ENCODE measurements at places on chromosomes 7 and 10.

DNA sequence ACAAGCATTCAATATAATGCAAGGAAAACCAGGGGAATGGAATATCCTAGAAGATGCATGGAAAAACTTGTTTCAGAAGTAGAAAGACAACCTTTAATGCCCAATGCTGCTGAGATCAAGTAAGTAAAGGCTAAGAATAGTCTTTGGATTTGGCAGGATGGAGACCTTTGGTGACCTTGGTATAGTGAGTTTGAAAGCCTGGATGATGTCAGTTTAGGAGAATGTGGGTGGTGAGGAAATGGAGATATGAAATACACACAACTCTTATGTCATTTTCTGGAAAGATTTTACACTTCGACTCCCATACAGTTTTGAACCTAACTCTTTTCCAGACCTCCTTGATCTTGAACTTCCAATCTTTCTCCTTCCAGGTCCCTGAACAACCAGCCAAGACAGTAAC is 185.7 kb downstream of the TFEC start:
- DNase-seq: no peak

- no peak for DNase-seq
These were observed 108.8 kb upstream of the PCLO start for GRCh38 chr7:83271212-83272099.

- no peak for DNase-seq
These were observed 1.6 kb downstream of the VAX1 start for GRCh38 chr10:117136391-117136975.

GRCh38 chr7:44112997-44113763 is 9.0 kb downstream of the AEBP1 start:
- no peak for DNase-seq

GRCh38 chr10:25125201-25125611 is 49.6 kb upstream of the GPR158 start:
- peak; percentile 80 for DNase-seq

GRCh38 chr7:34075523-34076370 is 170.4 kb downstream of the BMPER start:
- no peak for DNase-seq

- DNase-seq: no peak
These were observed 59.8 kb downstream of the COL13A1 start for GRCh38 chr10:69861251-69862240.

DNA sequence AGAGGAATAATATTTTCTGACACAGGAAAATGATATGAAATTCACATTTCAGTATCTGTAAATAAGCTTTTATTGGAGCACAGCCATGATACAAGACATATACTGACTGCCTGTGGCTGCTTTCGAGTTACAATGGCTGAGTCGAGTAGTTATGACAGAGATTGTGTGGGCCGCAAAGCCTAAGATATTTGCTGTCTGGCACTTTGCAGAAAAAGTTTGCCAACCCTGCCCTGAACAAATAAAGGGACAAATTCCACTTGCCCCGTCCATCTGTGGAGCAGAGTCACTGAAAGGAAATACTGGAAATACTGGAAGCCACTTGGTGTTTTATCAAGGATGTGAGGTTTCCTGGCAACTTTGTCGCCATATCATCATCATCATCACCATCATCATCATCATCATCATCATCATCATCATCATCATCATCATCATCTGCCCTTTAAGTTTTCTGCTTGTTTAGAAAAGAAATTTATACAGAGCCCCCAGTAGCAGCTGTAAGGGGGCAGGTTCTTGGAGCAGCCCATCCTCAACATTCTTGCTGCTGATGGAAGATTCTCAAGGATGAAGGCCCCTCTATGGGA is 85.8 kb downstream of the TCF7L2 start:
- no peak for DNase-seq

- DNase-seq: no peak
These were observed 27.4 kb upstream of the ZNF438 start for GRCh38 chr10:31058795-31059703.

GRCh38 chr7:105429746-105430612 is 41.3 kb upstream of the SRPK2 start:
- DNase-seq: no peak

- DNase-seq: no peak
These were observed 655.5 kb upstream of the MGMT start for GRCh38 chr10:128811511-128811910.

- DNase-seq: no peak
These were observed 19.1 kb downstream of the DENND2A start for GRCh38 chr7:140621401-140622021.

DNA sequence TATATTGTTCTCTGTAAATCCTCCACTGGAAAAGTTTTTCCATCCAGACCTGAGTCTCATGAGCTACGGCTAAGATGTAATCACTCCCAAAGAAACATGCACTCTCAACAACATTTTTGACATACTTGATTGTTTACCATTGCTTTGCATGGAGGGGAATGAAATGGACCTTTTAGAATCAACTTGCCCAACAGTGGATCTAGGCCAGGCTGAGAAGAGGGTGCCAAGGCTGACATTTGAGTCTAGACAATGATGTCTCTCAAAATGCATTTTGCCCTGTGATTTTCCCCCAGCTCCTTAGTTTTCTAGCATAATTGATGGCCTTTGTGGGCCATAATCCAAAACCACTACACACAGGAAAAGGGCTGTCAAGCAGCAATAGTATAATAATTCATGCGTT is 297.9 kb upstream of the KLF6 start:
- no peak for DNase-seq

GRCh38 chr7:94237417-94237816 is 157.3 kb upstream of the COL1A2 start:
- DNase-seq: no peak

GRCh38 chr10:128339753-128340152 is 213.5 kb upstream of the MKI67 start:
- DNase-seq: no peak

- DNase-seq: no peak
These were observed 26.0 kb upstream of the GPR146 start for GRCh38 chr7:1018334-1018695.

DNA sequence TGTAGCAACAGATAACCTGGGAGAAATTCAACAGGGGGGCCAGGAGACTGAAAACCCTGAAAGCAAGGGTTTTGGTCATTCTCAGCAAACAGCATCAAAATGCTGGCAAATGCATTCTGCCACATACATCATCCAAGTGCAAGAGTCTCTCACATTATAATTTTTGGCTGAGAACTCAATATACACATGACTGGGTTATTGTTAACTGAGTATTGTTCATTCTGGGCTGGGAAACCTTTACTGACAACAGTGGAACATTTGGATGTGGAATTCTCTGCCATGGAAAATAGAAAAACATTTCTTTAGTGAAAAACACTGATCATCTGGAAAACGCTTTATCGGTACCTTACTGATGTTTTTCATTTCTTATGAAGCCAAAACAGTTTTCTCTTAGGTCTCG is 73.1 kb upstream of the MET start:
- no peak for DNase-seq

- no peak for DNase-seq
These were observed 59.7 kb upstream of the LAMB4 start for GRCh38 chr7:108189733-108190388.

DNA sequence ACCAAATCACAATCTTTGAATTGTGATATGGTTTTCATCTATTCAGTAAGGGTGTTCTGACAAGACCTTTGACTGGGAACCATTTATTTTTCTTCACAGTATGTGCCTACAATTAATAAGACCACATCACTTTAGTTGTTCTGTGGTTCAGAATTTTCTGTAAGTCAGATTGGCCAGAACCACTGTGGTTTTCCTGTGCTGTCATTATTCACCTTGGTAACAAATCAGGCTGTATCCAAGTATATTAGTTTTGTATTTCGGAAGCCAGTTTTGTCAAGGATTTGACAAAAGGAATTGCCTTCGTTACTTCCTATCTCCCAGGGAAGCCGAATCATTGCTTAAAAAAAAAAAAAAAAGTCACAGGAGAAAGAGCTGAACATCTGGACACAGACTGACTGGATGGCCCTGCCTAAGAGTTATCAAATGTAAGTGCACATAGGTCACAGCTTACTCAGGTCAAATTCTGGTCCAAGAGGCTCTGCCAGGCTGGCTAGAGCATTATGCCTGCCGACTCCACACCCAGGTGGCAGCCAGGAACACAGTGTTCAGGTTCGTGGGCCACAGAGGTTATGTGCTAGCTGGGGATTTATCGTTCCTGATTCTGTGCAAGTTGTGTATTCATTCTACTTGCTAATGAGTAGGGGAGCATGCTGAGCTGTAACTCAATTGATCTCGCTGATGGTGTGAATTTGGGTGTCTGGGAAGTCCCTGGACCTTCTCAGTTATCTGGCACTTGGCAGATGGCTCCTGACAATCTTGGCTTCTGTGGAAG is 175.3 kb downstream of the JAZF1 start:
- DNase-seq: no peak

DNA sequence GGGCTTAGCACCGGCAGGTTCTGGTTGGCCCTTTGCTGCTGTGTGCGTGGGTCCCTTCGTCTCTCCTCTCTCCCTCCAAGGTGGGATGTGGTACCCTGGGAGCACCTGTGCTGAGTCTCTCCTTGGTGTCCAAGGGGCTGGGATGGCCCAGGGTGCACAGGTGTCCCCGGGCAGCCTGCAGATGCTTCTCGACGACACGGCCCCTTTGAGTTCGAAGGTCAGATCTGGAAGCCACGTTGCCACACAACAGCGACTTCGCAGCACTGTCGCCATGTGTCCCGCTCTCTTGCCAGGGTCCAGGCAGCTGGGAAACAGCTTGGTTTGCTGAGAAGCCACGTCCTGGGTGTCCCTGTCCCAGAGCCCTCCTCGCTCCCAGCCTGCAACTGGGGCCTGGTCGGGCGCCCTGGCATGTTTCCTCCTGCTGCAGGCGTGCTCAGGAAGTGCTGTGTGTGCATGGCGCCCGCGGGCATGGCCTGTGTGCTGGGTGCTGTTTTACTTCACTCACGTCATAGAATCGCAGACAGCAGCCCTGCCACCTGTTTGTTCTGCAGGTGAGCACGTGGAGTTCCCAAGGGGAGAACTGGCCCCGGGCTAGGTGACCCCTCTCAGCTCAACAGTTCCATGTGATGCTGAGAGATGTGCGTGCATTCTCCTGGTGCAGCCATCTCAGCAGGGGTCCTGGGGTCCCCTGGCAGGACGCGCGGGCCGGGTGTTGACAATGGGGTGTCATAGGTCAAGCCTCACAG is 70.9 kb downstream of the DNAJB6 start:
- no peak for DNase-seq

GRCh38 chr7:110944966-110945644 is 145.8 kb upstream of the LRRN3 start:
- no peak for DNase-seq

- DNase-seq: no peak
These were observed 35.4 kb downstream of the BNIP3 start for GRCh38 chr10:131946321-131946751.

DNA sequence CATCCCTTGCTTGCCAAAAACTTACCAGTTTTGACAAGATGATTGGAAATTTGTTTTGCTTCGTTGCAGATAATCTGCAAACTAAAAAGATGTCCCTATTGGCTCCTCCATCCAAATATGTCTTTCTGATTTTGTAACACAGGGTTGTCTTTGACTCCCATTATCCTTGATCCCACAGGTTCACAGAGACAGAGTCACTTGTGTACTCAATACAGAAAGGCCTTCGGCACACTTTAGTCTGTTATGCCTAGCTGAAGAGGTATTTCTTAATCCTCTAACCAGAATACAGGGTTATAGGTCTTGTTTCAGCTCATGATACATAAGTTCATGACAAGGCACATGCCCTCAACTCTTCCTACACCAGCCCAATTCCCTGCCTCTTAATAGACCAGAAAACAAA is 10.7 kb upstream of the CNNM1 start:
- no peak for DNase-seq

GRCh38 chr7:114789161-114789560 is 132.7 kb upstream of the MDFIC start:
- no peak for DNase-seq

- DNase-seq: no peak
These were observed 31.8 kb upstream of the NKX6-2 start for GRCh38 chr10:132817701-132818211.

DNA sequence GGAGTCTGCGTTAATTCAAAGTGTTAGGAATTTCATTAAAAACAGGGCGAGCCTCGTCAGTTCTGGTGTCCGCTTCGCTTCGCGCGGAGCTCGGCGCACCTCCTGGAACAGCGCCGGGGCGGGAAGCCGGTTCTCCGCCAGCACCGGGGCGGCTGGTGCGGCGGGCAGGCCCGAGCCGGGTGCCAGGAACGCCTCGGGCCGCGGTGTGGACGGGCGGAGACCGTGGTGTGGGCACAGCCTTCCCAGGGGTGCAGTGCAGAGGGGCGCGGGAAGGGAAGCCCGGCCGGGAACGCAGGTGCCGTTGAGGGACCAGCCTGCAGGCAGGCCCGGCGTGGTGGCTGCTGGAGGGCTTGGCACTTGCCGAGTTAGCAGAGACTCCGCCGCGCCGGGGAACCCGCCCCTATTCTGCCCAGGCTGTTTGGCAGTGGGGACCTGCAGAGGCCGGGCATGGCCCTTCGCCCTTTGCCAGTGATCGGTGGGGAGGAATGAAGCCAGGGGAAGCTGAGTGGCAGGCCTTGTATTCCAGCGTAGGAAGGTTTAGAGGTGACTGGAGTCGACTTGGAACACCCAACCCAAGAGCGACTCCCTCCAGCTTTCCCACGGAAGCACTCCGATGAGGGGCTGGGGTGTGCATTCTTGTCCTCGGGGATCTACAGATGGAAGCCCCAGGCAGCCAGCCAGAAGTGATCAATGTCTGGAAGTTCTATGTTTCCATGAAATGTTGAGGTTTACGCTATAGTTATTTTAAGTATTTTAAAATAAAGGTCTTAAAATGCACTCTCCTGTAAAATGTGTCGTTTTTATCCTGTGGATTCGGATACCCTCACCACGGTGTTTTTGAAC is 945 bp upstream of the RHEB start:
- peak; percentile 9 for DNase-seq

- no peak for DNase-seq
These were observed 11.1 kb upstream of the CYP2E1 start for GRCh38 chr10:133516057-133516456.

- no peak for DNase-seq
These were observed 170.8 kb downstream of the AUTS2 start for GRCh38 chr7:69768986-69769595.

DNA sequence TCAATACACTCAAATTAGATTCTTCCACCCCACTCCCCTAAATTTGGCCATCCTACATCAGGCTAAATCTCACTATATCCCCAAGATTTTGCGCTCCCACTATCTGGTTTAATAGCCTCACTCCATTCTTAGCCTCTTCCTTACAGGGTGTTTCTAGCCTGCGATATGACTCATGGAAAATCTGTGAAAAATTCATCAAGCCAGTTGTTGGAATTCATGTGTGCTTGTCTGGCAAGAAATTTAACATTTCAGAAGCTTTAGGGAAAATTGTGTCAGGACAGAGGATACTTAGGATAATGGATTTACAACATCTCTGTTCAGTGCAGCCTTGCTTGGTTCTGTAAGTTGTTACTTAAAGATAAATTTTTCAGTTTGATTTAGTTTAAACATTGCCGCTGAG is 1249.9 kb upstream of the AUTS2 start:
- no peak for DNase-seq

DNA sequence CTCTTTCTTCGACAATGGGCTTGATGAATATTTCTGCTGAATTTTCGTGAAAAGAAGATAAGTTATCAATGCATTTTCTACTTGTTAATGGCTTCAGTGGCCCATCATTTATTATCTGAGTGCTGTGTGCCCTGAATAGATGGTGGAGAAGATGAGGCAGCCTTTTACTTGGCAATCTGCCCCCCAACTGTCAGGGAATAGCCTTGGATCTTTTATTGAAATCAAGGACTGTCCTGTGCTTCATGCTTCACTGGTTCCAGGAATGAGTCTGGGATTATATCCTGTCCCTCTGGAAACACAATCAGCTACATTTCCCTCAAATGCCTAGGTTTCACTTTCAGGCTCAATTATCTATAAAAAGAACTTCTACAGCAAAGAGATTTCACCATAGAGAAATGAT is 75.9 kb upstream of the NXPH1 start:
- DNase-seq: no peak

- DNase-seq: no peak
These were observed 401.2 kb downstream of the THSD7A start for GRCh38 chr7:11430841-11431240.

Data from nephron progenitor cell (in vitro differentiated cells).